ENCODE measurements at places on chromosomes 1 and 21.

- no peak for DNase-seq
Observed at GRCh38 chr1:37472281-37472680, 2.1 kb upstream of the ZC3H12A start.

- peak; percentile 18 for DNase-seq
Observed at GRCh38 chr1:205356440-205357139, at the start of gene KLHDC8A. Gene KLHDC8A, minus strand, starts transcription at chr1:205356922. Its CDS starts 13,318 bp downstream, at chr1:205343604.

DNA sequence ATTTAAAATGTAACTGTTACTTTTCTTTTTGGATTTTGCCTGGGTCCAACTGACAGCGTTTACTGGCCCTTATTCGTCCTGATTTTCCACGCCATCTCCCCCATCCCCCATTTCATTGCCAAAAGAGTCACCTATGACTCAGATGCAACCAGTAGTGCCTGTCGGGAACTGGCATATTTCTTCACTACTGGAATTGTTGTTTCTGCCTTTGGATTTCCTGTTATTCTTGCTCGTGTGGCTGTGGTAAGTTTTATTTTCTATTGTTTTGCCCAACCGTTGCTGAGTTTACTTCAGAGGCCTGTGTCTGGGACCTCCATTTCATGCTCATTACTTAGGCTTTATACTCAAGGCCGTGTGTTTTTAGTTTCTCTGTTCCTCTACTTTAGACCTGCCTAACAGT lies 9.3 kb downstream of the LEPR start:
- peak; percentile 76 for DNase-seq

DNA sequence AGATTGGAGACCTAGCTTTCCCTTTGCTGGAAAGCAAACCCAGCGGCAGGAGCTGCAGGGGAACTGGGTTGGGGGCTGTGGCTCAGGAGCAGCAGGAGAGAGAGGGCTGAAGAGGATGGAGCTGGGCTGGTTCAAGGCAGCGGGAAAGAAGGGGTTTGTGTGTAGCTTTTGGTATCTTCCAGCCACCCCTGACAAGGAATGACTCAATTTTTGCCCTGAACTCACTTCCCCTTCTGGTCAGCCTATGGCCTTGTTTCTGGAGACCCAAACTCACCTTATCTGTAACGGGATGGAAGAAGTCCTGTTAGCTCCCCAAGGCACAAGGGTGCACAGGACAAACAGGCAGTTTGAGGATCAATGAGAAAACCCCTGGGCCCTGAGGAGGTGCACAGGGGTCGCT lies 13.1 kb downstream of the C1orf115 start:
- no peak for DNase-seq

- no peak for DNase-seq
Observed at GRCh38 chr1:42786097-42786496, 1.3 kb downstream of the TMEM269 start.

DNA sequence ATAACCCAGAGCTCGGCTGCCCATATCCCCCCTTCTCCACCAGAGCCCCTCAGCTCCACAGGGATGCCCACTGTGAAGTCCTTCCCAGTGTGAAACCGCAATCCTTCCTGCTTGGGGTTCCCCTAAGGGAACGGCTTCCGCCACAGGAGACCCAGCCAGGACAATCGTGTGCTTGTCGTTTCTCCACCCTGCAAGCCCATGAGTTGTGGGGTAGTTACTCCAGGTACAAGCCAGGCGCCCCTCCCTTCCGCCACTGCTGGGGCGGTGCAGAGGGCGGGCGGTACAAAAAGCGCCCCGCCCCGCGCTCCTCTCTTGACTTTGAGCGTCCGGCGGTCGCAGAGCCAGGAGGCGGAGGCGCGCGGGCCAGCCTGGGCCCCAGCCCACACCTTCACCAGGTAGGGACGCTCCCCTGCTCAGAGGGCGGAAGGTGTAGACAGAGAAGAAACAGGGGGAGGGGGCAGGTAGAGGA lies at the start of gene TINAGL1:
Gene TINAGL1, plus strand, starts transcription at position 315 of the 469 bp plus-strand sequence. CDS start 634 bp downstream, outside the sequence.
- no peak for DNase-seq

All from fibroblast of skin of right biceps (primary cell).